Thoracic aorta (tissue), 2 donors: ENCODE measurements at places on chromosomes 5 and 9. TPM values are rescaled to one million over a fixed set of nuclear protein-coding genes. Genes with fewer than 3 reads are reported as not detected.

DNA sequence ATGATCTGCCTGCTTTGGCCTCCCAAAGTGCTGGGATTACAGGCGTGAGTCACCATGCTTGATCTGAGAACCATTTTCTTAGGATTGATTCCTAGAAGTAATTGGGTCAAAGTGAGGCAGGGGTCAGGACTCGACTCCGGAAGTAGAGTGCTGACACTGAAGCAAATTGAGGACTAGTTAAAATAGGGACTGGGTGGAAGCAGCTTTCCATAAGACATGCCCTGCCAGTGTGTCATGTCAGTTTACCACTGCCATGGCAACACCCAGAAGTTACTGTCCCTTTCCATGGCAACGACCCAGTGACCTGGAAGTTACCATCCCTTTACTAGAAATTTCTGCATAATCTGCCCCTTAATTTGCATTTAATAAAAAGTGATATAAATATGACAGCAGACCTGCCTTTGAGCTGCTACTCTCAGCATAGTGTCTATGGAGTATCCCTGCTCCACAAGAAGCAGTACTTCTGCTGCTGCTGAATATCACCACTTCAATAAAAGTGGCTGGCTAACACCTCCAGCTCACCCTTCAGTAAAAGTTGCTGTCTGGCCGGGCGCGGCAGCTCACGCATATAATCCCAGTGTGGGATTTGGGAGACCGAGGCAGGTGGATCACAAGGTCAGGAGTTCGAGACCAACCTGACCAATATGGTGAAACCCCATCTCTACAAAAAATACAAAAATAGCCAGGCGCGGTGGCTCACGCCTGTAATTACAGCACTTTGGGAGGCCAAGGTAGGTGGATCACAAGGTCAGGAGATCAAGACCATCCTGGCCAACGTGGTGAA lies 47.8 kb upstream of the JADE2 start:
- DNase-seq, result no peak

DNA sequence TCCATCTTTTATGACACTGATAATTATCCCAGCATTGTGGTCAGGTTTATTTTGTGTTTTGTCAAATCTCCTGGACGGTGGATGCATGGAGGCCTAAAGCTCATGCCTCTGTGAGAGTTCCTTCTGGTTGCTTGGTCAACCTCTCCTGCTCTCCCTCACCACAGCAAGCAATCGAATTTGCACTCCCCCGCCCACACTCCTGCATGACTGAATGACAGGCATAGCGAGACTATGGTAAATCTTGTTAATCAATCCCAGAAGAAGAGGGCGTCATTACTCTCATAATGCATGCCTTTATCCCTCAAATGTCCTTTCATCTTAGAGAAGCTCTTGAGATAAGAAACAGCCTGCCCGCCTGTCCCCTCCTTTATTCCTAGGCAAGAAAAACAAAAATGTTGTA lies 1215.0 kb upstream of the CDH9 start:
- DNase-seq, result no peak

DNA sequence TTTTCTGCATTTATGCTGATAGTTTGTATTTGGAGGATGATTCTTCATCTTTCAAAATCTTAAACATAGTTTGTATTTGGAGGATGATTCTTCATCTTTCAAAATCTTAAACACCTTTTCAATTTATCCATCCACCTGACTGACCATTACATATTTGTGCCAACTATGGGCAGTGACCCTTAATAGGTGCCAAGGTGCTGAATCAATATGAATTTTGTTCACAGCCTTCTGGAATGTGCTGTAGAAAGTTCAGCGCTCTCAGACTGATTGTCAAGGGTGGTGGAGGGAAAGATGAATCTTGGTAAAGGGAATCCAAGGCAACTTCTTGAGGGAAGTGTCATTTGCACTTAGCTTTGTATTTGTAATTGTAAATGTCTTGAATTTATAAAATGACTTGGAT lies 18.1 kb downstream of the ZNF618 start:
- no peak for DNase-seq

- DNase-seq, result no peak
Measured at GRCh38 chr5:33934176-33934575, 2.0 kb upstream of the RXFP3 start.

DNA sequence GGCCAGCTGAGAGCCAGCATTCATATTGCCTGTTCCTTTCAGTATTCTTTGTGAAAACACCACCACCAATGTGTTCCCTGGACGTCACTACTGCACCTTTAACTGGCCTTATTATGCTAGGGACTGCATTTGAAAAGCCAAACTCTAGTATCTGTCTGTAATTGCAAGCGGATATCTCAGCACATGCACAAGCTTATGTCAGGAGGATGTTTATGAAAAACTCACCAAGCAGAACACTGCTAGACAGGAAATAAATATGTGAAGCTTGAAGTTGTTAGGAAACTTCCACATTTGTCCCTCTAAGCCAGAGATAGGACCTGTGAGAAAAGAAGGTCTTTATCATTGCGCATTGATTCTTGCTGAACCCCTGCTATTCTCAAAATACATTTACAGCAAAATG lies 135.4 kb upstream of the CCDC152 start:
- DNase-seq, result no peak

DNA sequence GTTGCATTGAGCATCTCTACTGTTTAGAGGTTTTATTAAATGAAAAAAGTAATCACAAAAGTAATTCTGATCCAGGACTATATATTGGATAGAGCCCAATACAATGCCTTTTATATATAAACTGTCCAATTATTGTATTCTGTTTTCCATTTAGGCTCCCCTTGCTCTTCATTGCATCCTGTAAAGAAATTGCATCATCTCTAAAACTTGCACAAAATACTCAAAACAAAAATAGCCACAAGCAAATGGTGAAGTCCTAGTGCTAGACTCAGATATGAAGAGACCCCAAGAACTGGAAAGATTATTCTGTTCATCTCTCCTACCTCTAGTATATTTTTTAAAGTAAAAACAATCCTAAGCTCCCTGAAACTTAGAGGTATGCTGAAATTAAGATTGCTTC lies 195.8 kb downstream of the NNT start:
- no peak for DNase-seq

DNA sequence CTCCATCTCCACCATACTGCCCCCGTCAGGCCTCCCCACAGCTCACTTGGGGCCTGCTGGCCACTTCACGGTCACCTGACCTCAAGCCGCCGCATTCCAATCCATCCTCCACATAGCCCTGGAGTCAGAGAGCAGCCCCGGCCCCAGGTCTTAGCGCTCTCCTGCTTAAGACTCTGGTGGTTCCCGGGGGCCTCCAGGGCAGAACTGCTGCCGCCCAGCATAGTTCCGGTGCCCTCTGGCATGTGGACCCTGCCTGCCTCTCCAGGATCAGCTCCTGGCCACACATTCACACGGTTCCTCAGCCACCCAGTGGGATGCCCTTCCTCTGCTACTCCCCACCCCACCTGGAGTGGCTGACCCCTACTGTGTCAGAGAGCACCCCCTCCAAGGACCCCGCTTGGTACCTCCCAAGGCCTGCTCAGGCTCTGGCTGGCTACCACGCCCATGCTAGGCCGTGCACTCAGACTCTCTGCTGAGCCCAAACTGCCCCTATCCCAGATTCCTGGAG lies 8.7 kb downstream of the PHYKPL start:
- DNase-seq, result no peak

DNA sequence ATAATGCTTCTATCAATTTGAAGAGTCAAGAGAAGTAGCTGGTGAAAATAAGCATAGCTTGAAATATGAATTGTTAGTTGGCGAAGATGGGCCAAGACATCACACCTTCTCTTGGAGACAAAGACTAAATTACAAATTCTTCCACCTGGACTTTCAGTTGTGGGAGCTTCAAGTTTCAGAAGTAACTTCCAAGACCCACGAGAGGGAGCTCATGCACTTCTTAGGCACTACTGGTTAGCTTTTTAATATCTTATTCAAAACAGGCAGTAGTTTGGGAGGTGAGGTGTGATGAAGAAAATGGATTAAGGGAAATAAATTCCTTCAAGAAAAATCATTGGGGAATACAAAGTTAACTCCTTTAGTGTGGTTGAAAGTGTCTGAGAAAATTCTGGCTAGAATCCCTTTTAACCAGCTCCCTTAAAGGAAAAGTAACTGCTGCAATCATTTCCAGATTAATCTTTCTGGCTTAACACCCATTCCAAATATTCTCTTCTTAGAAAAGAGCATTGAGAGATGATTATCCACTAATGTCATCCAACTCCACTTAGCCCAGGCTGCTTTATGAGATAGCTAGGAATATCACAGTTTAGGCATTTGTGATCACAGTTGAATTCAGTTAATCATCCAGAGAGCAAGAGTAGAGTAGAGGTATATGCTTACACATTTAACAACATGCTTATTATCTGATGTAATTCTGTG lies 139.5 kb upstream of the DMRTA1 start:
- DNase-seq, result no peak

DNA sequence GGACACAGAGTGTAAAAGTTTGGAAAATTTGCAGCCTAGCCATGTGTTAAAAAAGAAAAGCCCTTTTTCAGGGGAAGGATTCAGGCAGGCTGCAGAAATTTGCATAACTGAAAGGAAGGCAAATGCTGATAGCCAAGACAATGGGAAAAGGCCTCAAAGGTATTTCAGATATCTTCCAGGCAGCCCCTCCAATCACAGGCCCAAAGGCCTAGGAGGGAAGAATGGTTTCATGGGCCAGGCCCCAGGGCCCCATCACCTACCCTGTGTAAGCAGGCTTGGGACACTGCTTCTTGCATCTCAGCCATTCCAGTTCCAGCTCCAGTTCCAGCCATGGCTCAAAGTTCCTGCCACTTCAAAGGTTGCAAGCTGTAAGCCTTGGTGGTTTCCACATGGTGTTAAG lies 4.8 kb downstream of the S100Z start:
- DNase-seq, result no peak

GRCh38 chr9:4559261-4560182 lies 69.3 kb downstream of the SLC1A1 start:
- DNase-seq, result no peak

DNA sequence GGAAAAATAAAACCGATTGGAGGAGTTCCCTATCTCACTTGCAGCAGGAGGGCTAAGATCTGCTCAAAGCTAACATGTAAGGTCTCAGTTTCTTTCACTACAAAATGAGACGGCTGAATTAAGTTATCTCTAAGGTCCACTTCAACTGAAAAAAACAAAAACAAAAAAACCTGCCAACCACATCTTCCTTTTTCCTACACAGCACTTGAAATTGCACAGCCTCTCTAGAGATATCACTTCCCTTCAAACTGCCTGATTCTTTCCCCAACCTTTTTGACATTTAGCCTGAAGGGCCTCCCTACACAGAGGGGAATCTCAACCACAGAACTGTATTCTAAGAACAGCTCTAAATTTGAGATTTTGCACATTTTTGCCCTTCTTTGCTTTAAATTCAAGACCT lies 227.9 kb upstream of the TARS1 start:
- no peak for DNase-seq

DNA sequence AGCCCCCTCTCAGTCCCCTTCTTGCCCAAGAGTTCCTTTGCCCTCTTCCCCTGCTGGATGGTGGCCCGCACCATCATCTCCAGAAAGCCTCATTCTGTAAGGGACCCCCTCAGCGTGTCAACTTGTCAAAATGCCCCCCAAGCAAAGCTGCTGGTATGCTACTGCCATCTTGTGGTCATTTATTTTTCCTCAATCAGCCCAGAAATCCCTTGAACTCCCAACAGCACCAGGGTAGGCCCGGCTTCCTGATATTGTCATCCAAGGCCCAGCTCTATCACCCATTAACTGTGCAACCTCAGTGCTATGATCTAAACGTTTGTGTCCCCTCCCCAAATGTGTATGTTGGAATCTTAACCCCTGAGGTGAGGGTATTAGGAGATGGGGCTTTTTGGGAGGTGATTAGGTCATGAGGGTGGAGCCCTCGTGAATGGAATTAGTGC lies 53.2 kb upstream of the FBXW11 start:
- DNase-seq, result no peak

DNA sequence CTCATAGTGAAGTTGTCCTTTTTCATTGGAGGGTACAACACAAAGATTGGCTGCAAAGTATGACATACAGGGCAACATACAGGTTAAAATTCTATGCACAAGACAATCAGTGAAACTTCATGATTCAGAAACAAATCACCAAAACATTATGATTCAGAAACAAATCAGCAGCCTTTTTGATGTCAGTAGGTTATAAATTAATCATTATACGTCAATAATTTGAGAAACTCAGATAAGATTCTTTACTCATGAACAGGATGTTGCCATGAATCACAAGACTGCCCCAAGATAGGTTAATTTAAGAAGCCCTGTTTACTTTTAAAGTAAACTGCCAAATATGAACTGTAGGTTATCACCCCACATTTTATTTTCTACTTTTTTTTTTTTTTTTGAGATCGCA lies 62.2 kb upstream of the IL33 start:
- no peak for DNase-seq

- no peak for DNase-seq
Measured at GRCh38 chr9:73880101-73880500, 617.0 kb upstream of the RORB start.

The HMGCR gene
- 29.1 TPM for total RNA-seq

The PNPLA7 gene
- total RNA-seq, result 12.7 TPM

The SLC36A3 gene
- not detected for total RNA-seq

The SPOUT1 gene
- 38.6 TPM for total RNA-seq

The PCDHB5 gene
- total RNA-seq, result 11.0 TPM
